ENCODE measurements at places on chromosomes 2 and 18.

DNA sequence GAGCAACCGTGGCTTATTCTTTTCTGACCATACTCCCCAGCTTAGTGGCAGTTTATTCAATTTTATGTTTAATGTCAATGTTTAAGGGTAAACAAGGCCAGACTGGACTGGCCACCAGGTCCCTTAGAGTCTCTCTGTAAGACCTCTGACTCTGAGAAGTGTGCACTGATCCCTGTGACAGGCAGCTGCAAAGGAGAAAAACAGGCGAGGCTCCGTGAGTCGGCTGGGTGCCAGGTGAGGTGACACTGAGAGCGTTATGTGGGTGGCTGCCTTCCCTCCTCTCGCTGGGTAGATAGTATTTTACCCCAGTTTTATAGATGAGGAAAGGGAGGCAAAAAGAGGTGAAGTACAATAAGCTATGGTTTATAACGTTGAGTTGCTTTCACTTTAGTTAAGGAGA is 139.4 kb upstream of the HDAC4 start:
- no peak for DNase-seq

- DNase-seq = no peak
These were observed 60.9 kb upstream of the HPCAL1 start for GRCh38 chr2:10241641-10242430.

GRCh38 chr2:21268197-21268877 is 144.6 kb downstream of the TDRD15 start:
- no peak for DNase-seq

DNA sequence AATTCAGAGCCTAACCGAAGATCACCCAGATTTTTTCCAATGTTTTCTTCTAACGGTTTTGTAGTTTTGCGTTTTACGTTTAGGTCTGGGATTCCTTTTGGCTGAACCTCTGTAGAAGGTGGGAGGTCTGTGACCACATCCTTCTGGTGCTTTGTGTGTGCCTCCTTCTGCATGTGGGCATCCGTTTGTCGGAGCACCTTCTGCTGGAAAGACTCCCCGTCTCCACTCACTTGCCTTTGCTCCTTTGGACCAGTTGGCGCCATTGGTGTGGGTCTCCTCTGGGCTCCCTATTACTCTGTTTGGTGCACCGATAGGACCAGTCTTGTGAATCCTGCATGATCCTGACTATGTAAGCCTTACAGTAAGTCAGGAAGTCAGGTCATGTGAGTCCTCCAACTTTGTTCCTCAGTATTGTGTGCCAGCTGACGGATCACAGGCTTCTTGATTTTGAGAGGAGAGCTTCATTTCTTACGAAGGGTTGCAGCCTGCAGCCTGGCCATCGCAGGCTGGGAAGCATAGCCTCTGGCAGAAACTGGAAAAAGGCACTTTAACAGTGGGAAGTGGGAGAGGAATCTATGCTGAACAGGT is 13.6 kb downstream of the AQP12A start:
- no peak for DNase-seq

- DNase-seq = no peak
These were observed 19.0 kb upstream of the SERPINB2 start for GRCh38 chr18:63868546-63868945.

DNA sequence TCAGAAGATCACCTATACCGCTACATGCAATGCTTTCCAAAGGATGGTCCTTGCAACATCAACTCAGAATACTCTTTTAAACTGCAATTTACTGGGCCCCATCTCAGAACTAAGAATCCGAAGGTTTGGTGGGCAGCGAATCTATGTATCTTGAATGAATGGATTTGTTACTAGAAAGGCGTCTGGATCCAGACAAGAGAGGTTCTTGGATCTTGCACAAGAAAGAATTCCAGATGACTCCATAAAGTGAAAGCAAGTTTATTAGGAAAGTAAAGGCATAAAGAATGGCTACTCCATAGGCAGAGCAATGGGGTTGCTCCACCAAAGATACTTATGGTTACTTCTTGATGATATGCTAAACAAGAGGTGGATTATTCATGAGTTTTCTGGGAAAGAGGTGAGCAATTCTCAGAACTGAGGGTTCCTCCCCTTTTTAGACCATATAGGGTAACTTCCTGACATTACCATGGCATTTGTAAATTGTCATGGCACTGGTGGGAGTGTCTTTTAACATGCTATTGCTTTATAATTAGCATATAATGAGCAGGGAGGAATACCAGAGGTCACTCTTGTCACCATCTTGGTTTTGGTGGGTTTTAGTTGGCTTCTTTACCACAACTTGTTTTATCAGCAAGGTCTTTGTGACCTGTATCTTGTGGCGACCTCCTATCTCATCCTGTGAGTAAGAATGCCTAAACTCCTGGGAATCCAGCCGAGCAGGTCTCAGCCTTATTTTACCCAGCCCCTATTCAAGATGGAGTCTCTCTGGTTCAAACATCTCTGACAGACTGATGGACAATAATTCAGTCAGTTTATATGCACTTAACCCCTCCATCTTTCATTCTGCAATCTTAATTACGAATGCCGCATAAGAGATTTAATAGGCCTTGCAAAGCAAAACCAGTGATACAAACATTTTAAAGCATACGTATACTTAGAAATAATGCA is 7.5 kb upstream of the RMDN2 start:
- no peak for DNase-seq

- no peak for DNase-seq
These were observed 97.3 kb downstream of the CNTNAP5 start for GRCh38 chr2:124122340-124122739.
